CD14-positive monocyte (primary cell): ENCODE measurements at places on chromosomes 16 and 17.

DNA sequence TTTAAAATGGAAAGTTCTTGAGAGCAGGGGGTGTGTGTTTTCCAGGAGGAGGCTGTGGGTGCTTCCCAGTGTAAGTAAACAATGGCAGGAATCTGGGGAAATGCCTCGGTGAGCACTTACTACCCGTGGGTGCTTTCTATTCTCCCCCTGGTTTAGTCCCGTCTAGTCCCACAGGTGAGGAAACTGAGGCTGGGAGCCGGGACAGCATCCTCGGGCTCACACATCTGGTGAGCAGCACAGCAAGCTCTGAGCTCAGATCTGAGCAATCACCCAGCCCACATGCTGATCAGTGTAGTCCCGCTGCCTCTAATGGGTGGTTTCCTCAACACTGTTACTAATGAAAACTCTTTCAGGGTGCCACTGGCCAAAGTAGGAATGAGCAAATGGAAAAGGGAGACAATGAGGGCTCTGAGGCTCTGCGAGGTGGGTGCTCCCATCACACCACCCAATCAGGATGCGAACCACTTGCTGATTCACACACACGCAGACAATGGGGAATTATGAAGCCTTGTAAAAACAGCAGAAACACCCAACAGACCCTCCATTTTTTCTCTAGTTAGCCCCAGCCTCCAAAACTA is 202.6 kb downstream of the PARN start:
- DNase-seq: no peak

DNA sequence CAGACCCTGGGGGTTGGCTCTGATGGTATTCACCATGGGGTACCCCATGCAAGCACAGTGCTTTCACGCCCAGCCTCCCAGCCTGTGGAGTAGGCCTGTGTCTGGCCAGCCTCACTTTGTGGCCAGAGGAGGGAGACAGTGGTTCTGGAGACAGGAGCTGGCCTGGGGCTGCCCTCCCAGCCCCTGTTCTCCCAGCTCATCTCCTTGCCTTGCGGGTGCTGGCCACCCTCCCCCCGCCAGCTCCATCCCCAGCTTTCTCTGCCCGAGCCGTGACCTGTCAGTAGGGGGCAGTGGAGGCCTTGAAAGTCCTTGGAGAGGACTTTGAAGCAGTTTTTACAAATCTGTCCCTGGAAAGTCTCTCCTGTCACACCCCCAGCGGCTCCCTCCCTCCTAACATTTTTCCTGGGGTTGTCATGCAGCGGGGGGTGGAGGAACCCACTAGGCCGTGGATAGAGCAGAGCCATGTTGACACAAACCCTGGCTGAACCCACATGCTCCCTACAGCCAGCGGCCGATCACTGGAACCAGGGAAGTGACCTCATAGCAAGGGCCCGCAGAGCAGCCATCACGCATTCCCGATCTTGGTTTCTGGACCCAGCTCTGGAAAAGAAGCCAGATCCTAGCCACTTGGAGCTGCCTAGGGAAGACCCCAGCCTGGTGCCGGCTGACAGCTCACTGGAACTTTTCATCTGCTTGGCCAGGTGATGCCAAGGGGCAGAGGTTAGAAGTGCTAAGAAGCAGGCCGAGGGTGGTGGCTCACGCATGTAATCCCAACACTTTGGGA is 289.4 kb downstream of the SEC14L1 start:
- DNase-seq: peak; percentile 73

GRCh38 chr16:66483689-66484452 is 56.8 kb downstream of the BEAN1 start:
- DNase-seq: peak; percentile 79

- peak; percentile 89 for DNase-seq
These were observed 103.0 kb downstream of the RAB11FIP4 start for GRCh38 chr17:31494259-31495021.

DNA sequence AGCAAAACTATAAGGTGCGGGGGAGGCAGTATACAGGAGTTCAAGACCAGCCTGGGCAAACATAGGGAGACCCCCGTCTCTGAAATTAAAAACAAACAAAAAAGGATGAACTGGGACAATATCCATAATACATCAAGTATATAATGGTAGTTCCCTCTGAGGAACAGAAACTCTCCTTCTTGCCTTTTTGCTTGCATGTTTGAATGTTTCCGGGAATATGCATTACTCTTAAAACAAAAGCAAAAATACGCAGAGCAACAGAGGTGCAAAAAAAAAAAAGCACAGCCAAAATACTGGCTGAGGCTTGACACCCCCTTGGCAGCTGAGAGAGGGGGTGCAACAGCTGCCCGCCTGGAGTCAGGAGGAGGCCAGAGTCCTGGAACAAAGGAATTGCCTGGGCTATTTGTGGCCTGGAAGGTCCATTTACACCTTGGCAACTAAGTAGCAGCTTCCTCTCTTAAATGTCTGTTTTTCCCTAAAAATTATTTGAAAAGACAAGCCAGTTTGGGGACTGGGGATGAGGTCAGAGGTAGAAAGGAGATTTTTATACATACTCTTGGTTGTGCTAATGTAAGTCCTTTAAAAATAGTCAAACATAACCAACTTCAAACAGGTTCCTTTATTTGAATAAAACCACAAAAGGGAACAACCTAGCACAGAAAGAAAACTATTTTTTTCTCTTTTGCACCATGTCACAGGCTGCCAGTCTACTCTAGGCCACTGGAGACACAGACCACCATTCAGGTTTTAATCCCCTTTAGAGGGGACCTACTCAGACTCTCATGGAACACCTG is 19.5 kb downstream of the USP7 start:
- DNase-seq: peak; percentile 58

DNA sequence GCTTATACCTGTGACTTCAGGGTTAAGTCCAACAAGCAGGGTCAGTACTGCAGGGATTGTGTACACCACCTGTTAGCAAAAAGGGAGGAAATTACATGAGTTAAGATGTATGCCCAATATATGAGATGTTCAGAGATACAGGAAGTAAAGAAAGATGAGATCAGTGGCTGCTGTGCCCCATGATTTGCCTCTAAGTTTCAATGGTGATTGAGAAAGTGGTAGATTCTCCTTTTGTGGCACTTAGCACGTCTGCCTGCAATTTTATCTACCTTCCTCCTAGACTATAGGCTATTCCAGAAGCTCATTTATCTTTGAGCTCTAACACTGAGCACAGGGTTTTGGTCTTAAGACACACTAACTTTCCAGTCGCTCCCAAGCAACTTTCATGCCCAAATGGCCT is 3.6 kb downstream of the TMEM220 start:
- no peak for DNase-seq

DNA sequence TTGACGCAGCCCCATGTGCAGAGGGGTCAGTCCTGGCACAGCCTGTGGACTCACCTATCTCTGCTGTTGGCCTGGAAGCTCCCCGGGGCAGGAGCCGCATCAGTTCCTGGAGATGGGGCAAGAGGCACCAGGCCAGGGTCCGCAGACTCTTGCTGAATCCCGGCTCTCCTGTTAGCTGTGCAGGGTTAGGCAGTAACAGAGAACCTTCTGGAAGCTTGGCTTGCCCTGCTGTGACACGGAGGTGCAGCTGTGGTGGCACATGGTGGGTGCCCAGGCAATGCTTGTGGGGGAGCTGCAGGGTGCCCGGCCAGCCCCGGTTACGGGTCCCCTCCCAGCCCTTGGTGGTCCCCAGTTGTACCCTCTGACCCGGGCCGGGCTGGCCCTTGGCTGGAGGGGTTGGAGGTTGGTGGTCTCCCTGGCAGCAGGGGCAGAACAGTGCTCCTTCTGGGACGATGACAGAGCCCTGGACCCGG is 26.0 kb upstream of the ZNF469 start:
- no peak for DNase-seq

DNA sequence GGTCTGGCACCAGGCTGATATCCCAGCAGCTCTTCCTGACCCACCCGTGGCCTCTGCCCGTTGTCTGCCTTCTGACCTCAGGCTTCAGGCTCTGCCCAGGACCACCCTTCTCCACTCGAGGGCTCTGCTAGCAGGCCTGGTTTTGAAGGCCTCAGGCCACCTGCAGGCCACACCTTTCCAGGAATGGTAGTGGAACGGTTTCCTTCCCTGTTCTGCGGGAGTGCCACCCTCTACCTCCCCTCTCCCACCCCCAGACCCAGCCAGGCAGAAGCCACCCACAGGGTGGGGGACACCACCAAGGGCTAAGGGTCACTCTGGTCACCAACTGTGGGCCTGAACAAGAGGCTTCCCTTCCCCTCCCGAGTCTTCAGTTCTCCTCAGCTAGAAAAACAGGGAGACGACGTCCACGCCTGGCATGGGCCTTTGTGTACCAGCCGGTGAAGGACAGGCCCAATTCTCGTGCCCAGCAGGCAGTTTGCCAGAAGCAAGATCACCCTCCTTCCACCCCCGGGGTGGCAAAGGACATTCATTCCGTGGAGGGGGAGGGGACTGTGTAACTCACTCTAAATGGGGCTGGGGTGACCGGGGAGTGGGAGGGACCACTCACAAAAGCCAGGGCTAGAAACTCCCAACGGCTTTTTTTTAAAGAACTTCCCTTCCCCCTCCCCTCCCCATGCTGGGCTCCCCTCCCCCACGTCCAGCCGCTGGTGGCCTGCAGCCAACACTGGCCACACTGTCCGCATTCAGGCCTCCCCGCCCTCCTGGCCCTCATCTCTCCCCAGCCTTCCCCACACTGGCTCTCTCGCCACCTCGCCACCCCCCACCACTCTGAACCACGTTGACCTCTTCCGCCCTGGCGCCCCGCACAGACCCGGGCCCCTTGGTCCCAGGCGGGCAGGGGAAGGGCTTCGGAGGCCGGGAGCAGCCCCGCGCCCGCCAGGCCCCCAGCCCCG is 7.7 kb downstream of the CBX4 start:
- no peak for DNase-seq

DNA sequence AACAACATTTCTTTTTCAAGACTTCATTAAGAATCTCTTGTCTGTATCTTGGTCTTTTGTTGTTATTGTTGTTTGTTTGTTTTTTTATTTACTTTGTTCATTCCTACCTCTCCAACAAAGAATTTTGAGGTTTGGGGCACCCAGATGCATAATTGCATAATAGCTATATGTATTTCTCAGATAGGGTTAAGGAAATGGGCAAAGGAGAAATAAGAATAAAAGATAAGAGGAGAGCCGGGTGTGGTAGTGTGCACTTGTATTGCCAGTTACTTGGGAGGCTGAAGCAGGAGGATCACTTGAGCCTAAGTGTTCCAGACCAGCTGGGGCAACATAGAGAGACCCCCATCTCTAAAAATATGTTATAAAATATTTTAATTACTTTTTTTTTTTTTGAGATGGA is 30.5 kb downstream of the CDH1 start:
- DNase-seq: no peak

- DNase-seq: no peak
These were observed 19.5 kb downstream of the RAP1GAP2 start for GRCh38 chr17:2815781-2816185.

- DNase-seq: peak; percentile 33
These were observed 12.2 kb upstream of the TERF2 start for GRCh38 chr16:69397821-69398521.

DNA sequence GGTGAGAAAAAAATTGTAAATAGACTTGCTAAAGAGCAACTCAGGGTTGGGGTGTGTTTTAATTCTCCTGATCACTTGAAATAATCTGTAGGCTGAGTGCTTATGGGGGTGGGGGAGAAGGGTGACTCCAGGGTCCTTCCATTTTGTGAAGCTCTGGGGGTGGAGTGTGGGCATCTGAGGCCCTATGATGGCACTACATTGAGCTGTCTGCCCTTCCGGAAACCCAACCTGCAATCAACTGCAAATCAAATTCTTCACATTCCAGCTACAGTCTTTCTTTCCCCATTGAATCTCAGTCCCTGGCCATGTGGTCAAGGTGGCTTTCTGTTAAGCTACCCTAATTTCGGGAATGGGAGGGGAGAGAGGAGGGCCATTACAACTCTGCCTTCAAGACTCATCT is 6.0 kb upstream of the CDC6 start:
- no peak for DNase-seq

- DNase-seq: no peak
These were observed 12.0 kb downstream of the EEF2K start for GRCh38 chr16:22217890-22218730.

GRCh38 chr17:31293581-31293980 is 3.5 kb downstream of the OMG start:
- no peak for DNase-seq

DNA sequence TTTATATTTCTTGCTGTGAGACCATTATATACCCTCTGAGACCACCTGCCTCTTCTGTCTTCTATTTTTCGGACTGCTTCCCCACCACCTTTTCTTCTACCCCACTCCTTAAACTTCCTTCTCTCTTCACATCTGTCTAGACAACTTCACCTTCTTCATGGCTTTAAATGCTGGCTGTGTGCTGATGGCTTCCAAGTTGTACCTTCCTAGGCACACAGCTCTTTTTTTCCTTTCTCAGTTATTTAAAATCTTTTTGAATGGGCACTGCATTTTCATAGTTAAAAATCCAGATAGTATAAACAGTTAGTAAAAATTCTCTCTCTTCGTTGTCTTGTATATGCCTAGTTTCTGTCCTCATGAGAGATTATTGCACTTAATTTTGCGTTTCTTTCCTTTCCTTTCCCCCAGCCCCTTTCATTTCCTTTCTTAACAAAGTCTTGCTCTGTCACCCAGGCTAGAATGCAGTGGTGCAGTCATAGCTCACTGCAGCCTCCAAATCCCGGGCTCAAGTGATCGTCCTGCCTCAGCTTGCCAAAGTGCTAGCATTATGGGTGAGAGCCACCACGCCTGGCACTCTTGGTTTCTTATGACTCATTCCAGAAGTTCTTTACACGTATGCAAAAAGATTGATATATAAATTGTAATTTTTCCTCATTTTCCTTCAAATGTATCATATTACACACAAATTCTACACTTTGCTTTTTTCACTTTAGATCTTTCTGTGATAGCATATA is 114.3 kb downstream of the NPIPB5 start:
- DNase-seq: no peak

DNA sequence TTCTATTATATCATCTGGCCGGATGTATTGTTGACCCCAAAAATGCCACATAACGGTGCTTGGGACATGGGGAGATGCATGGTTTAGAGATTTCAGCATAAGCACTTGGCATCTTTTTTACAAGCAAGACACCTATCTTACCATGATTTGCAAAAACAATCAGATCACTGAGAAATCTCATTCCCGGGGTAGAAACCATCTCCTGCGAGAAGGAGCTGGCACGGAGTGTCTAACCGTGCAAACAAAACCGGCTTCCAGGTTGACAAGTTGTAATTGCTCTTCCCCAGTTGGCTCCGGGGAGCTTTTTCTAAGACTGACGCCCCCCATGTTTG is 1.0 kb downstream of the SLC16A6 start:
- DNase-seq: peak; percentile 26

GRCh38 chr16:76661691-76662235 is 384.6 kb downstream of the CNTNAP4 start:
- DNase-seq: no peak

DNA sequence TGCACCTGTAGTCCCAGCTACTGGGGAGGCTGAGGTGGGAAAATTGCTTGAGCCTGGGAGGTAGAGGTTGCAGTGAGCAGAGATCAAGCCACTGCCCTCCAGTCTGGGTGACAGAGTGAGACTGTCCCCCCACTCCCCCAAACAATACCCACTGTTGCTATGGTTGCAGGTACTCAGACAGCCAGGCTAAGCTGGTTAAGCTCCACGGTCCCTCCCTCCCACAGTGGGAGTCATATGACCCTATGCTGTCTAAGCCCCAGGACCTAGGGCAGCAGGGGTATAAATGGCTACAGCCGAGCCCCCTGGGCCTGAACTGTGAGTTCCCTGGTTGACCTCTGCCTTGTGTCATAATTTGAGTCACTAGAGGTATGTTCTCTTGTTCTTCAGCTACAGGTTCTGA is 15.9 kb upstream of the RPRML start:
- no peak for DNase-seq
